ENCODE measurements at places on chromosomes 7 and 10.

DNA sequence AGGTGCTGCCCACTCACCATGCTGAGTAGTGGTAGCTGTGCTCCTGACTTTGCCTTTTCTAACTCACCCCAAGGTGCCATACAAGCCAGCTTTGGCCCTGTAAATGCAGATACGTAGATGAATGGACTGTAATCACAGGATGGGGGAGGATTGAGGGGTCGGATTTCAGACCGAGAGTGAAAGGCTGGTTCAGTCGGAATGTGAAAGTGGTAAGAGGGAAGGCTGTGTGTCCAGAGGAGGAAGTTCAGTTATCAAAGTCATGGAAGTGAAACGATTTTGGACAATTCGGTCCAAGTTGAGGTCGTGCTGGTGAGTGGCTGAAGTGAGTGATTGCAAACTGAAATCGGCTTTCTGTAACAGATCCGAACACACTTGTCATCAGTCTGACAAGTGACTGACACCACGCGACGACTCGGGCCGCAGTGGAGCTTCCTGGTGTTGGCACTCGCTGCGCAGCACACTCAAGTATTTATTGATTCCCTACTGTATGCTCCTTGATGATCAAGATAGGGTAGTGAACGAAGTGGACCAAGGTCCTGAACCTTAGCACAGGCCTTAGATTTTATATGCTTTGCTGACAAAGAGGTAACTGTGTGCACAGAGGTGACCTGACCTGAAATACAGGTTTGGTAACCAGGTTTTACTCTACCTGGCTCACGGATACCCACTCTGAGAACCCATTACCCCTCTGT lies 10.5 kb downstream of the ZNF282 start:
- DNase-seq: no peak

DNA sequence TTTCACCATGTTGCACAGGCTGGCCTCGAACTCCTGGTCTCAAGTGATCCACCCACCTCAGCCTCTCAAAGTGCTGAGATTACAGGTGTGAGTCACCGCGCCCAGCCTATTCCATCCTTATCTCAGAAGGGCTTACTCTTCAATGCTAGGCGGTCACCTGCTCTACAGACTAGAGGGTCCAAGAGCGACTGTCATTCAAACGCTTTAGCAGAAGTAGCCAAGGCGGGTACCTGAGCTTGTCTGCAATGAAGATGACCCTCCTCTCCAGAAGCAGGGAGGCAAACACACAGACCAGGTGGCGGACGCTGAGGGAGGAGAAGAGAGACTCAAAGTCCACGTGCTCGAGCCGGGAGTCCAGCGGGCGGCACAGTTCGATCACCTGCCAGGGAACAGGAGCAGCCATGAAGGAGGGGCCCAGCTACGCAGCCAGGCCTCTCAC lies 65.1 kb upstream of the MKRN1 start:
- no peak for DNase-seq

GRCh38 chr10:20995123-20995987 lies 98.2 kb upstream of the NEBL start:
- DNase-seq: no peak

GRCh38 chr7:7385421-7385820 lies 150.3 kb downstream of the COL28A1 start:
- DNase-seq: no peak

DNA sequence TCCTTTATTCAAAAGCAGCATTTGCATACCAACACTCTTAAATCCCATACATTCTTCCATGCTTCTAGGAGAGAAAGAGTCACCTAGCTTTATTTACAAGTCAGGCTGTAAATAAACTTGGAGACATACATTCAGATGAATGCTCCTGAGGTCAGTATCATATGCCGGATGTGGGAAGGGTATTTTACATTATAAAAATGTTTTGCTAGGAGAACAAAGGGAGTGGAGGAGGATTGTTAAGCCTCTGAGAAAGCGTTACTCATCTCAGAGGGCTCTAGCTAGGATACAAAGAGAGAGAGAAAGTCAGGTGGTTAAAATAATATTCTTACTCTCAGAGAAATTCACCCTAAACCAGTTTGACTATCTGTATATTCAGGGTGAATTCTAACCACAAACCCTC lies 300.9 kb upstream of the NPSR1 start:
- DNase-seq: no peak

DNA sequence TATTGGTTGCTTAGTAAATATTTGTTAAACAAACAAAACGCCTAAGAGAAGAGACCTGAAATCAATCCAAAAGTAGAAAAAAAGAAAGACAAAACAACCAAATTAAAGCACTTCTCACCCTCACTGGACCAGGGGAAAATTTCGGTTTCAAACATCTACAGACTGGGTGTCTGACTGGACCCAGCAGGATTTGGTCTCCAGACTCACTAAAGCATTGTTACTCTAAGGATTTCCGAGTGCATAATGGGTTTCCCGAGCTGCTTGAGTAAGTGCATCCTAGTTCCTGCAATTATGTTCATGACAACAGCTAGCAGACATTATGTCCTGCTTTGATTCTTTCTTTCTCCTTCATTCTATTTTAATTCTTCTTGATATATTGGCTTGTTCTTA lies 51.8 kb upstream of the FAM3C start:
- DNase-seq: no peak

- DNase-seq: no peak
Observed at GRCh38 chr7:26522633-26523032, 231.0 kb downstream of the SNX10 start.

DNA sequence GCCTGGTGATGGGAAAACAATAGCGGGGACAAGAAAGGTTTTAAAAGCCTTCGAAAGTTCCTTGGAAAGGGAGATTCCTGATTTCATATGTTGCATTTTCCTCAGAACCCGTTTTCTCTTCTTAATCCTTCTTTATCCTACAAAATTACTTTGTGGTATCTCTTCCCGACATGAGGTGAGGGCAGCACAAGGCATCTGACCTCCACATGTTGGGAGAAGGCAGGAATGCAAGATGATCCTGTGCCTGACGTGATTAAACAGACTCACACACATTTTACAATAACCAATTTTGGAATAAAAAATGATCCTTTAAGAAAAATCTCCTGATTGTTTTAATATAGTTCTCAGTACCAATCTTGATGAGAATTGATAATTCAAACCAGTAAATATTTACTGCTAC lies 153.3 kb upstream of the MKLN1 start:
- DNase-seq: no peak

- DNase-seq: no peak
Observed at GRCh38 chr7:23539494-23539907, 7.7 kb upstream of the TRA2A start.

GRCh38 chr7:25659841-25660240 lies 431.6 kb upstream of the NPVF start:
- DNase-seq: no peak

DNA sequence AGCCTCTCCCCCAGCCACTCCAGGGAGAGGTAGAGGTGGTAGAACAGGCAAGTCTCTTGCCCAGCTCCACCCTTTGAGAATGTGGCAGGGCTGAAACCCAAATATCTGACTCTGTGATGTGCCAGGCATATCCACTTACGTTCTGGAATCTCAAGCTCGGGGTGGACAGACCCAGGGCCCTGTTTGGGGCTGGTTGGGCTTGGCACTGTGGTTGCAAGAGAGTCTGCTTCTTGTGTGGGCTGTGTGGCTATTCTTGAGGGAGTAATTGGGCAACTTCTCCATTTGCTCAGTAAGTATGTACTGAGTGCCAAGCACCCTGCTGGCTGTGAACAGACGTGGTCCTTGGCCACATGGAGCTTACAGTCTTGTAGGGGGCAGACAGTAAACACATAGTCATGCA lies 4.7 kb downstream of the UBTD1 start:
- DNase-seq: no peak

DNA sequence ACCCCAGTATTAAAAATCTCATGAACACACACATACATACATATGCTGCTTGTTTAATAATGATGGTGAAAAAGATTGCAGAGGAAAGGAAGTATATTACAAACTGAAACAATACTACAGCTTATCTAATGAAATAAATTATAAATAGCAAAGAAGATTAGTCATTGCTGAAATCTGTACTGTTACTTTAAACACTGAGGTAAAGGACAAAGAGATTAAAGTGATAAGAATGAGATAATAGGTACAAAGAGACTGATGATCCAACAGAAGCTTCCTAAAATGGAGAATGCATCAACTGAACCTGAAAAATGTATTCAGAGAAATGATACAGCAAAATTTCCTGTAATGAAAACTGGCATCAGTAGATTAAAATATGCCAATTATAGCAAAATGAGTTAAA lies 91.5 kb upstream of the KCND2 start:
- DNase-seq: no peak

DNA sequence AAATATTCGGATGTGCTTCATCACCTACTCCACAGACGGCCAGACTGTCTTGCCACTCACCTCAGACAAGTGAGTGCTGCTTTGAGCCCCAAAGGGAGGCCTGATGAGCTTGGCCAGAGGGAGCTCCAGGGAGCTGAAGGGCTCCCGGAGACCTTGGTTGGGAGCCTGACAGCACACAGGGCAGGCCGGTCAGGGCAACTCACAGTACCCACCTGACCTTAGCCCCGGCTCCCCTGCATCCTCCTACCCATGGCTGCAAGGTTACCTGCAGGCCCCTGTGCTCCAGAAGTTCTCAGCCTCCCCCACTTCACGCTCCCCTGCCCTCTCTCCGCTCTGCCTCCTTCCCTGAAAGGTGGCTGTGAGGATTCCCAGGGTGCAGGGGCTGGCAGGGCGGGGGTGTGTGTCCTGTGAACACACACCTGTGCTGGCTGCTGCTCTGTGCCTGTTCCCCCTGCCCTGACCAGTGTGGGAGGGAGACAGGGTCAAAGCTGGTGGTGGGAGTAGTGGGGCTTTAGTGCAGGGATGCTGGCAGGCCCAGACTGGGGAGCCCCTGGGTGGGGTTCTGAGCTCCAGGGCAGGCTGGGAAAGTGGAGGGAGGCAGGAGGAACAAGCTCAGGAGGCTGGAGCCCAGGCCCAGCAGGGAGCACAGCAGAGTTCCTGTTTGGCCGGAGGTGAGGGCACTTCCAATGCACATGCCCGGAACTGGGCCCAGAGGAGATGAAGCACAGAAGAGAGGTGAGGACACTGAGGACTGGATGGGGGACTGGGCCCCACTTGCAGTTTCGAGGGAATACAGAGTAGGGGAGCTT lies 7.2 kb downstream of the ANTXRL start:
- DNase-seq: no peak

DNA sequence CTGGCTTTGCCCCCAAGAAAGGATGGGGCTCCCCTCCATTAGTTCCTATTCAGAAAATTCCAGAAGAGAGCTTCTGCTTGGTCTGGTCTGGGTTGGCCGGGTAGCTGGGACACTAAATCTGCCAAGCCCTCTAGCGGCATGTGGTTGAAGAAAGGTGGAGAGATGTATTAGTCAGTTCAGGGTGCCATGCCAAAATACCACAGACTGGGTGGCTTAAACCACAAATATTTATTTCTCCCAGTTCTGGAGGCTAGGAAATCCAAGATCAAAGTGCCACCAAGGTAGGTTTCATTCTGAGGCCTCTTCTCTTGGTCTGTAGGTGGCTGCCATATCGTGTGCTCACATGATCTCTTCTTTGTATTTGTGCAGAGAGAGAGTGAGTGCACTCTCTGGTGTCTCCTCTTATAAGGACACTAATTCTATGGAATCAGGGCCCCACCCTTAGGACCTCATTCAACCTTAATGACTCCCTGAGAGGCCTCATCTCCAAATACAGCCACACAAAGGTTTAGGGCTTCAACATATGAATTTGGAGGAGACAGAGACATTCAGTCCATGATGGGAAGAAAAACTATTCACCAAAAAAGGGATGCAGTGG lies 38.7 kb upstream of the MTPAP start:
- no peak for DNase-seq

DNA sequence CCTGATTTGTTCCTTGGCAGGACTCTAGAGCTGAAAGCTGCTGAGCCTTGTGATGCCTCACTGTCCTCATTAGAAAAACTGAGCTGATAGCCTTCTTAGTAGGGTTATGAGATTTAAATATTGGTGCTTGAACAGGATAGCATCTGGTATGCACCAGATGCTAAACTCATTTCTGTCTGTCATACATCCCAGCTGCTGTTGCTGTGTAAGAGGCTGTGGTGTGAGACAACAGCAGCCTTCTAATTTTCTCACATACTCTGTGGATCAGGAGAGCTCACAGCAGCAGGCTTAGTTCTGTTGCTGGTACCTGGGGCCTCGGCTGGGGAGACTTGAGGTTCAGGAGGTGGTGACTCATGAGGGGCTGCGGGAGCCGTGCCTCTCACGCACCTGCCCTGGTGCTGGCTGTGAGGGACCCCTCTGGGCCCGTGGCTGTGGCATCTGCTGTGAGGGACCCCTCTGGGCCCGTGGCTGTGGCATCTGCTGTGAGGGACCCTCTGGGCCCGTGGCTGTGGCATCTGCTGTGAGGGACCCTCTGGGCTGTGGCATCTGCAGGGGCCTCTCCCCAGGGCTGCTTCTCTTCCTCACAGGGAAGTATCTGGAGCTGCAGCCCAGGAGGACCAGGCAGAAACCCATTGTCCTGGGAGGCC lies 12.5 kb downstream of the DYNC2I1 start:
- no peak for DNase-seq

- no peak for DNase-seq
Observed at GRCh38 chr10:20059084-20059835, 243.0 kb downstream of the PLXDC2 start.

GRCh38 chr10:25974897-25975459 lies 40.9 kb downstream of the MYO3A start:
- DNase-seq: no peak

- DNase-seq: no peak
Observed at GRCh38 chr10:76969366-76969948, 668.2 kb downstream of the KCNMA1 start.

DNA sequence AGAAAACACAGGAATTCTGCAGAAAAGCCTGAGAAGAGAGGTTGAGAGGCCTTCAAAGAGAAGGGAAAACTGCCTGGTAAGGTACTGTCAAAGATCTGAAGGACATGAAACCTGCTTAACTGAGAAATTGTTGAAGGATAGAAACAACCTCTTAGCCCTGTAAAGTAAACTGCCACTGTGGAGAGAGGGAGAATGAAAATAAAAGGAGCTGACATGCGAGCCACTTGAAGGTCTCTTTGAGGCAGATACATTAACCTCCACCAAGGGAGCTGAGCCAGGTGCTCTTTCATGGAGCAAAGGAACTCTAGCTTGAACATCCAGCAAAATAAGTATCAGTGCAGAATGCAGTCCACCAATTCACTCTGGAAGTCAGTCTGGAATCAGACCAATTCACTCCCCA lies 108.8 kb upstream of the FEZF1 start:
- no peak for DNase-seq

GRCh38 chr10:107371801-107372200 lies 207.3 kb upstream of the SORCS1 start:
- no peak for DNase-seq

GRCh38 chr7:92496876-92497275 lies 19.1 kb upstream of the ERVW-1 start:
- no peak for DNase-seq

All from HTR-8/SVneo (cell line).